Chondrocyte (in vitro differentiated cells): ENCODE measurements at places on chromosomes 6 and 20. TPM values are rescaled to one million over a fixed set of nuclear protein-coding genes. Genes with fewer than 3 reads are reported as not detected.

The PTK6 gene
- total RNA-seq: not detected in 3 replicates

DNA sequence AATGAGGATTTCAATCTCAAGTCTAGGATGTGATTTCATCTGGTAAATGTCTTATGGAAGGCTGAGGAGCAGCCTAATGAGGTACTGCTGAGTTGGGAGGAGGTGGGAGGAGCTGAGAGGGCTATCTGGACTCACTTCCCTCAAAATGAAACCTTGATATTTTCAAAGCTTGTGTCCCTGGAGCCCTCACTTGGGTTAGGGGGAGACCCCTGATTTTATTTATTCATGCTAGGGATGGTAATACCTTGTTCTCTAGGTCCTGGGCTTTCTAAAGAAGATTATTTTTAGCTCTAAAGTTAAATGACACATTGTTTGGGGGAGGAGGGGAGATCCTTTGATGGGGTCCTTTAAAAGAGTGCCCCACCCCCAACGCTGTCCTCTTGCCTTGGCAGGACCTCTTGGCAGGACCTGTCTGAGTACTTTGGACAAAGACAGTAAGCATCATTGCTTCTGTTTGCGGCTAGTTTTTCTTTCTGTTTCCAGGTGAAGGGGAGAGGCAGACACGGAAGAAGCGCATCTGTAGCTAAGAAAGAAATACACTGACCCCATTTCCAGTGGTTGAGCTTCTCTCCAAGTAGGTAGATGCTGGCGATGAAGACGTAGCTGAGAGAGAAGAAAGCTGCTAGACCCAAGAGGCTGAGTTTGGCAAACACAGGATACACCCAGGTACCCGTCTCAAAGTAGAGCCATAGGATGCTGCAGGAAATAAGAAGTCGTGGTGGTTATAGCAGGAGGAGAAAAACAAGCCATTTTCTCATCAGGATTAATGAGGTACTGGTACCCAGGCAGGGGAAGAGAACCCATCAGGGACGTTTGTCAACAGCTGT, 55.6 kb downstream of the ADTRP start:
- DNase-seq: no peak

The CDH4 gene
- 0.48 to 1.1 TPM (median 0.99 TPM) in 3 replicates for total RNA-seq

DNA sequence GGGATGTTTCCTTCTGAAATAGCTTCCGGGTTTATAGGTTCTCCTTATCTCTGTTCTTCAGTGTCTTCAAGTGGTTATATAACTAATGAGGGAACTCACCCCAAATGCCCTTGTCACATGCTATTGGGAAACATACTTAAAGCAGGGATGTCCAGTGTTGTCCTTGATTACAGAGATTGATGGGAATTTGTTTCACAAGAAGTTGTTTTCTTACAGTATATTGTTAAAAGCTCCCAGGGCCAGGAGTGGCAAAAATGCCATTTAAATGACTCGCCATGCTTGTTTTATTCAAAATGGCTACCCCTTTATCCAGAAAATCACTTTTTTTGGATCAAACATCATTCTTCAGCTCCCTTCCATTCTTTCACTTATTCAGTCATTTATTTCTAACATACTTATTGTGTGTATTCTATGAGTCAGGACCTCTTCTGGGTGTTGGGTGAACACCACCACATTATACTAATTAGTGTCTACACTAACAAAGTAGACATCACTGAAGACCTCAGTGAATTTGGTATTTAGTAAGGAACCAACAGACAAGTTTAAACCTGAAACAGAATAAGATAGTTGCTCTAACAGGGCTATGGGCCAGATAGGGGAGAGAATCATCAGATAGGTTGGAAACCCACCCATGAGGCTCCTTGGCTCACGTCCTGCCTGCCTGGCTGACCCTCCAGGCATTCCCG, 791.1 kb downstream of the MAFB start:
- no peak for DNase-seq

DNA sequence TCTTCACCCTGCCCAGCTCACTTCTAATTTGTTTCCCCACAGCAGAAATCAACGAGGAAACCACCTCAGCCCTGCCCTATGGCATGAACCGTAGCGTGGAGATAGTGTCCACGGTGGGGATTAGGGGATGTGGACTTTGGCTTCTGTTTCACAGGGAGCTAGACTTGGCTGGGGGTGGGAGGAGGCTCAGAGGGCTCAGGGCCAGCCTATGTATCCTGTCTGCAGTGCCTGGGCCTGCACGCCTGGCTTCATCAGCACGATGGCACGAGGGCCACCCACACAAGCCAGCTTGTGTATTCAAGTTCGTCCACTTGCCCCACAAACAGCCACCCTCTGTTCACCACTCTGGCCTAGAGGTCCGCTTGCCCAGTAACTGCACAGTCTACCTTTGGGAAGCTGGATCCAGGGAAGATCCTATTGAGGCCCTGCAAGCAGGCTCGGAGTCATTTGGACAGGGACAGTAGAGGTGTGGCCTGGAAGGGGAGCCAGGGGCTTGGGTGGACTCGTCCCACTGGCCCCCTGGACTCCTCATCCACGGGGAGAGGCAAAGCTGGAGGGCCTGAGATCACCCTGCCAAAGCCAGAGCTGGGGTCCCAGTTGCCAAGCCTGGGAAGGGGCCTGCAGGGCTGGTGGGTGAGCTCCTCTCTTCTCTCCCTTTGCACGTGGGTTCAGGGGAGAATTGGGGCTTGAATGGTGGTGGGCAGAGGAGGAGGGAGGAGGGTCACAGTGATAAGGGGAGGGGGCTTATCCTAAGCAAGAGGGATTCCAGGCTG, 38.0 kb upstream of the FAM83D start:
- DNase-seq: no peak

DNA sequence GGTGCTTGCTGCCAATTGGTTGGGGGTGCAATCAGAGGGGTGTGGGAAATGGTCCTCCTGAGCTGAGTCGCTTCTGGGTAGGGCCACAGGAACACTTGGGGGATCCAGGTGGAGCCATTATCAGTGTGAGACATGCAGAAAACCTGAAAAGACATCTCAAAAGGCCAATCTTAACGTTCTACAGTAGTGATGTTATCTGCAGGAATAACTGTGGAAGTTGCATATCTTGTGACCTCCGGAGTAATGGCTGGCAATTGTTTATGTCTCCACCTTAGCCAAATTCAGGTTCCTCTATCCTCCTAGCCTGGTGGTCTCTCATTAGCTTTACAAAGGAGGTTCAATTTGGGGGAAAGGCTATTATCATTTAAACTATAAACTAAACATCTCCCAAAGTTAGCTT, 114.8 kb upstream of the SNX9 start:
- no peak for DNase-seq

GRCh38 chr6:79684876-79685275, 53.7 kb downstream of the SH3BGRL2 start:
- no peak for DNase-seq

The EDN1 gene
- total RNA-seq: 10.6 to 17.6 TPM (median 16.9 TPM) in 3 replicates

GRCh38 chr6:35015996-35016395, 125.1 kb downstream of the TCP11 start:
- DNase-seq: no peak

GRCh38 chr6:48151142-48151541, 40.1 kb upstream of the PTCHD4 start:
- DNase-seq: no peak

DNA sequence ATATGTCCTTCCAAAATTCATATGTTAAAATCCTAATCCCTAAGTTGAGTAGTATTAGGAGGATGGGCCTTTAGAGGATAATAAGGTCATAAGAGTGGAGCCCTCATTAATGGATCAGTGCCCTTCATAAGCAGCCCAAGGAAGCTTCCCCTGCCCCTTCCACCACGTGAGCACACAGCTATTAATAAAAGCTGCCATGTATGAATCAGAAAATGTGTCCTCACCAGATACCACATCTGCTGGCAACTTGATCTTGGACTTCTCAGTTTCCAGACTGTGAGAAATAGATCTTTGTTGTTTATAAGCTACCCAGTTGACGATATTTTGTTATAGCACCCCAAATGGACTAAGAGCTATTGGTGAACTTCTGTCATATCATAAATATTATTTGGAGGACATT, 207.7 kb upstream of the HDDC2 start:
- DNase-seq: no peak

DNA sequence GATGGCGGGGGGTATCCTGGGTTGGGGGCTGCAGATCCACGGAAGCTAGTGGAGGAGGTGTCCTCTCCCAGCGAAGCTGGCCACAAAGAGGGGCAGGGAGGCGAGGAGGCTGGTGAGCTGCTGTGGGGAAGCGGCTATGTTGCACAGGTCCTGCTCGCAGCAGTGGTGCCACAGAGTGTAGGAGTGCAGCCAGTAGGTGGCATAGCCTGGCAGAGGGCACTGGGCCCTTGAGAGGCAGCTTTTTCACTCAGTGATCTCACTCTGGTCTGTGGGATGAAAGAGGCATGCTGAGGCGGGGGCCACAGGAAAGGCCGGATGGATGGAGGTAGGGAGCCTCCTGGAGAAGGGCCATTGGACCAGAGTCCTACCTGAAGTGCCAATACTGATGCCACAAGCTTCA, 2.9 kb upstream of the LY6G6D start:
- no peak for DNase-seq

- no peak for DNase-seq
Measured at GRCh38 chr6:89289710-89290109, 25.4 kb downstream of the GABRR2 start.

DNA sequence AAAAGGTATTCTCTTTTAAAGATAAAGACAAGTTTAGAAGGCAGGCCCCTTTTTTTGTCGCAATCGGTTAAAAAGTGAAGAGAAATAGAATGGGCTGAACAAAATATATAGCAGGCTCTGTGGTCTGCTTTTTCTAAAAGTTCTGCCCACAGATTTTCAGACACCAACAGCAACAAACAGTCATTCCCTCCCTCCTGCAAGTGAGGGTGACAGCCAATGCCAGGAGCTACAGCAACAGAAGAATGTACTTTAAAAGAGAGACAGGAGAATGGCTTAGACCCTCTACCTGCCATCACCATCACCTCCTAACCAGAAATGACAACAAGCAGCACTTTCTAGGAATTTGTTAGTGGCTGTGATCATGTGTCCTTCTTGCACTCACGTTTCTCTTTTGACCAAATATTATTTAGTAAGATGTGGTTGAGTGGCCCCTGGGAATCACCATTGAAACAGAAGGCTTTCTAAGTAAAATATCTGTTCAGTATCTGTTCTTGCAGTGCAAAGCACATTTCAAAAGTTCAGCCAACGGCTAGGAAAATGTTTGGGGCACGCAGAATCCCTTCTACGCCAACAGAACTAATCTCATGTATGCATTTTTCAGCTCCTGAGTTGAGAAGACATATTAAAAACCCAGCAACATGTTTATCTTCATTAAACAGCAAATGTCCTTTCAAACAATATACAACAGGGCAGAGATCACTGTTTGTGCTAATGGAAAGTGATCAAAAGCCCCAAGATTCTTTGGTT, 248.5 kb downstream of the ATXN1 start:
- no peak for DNase-seq

DNA sequence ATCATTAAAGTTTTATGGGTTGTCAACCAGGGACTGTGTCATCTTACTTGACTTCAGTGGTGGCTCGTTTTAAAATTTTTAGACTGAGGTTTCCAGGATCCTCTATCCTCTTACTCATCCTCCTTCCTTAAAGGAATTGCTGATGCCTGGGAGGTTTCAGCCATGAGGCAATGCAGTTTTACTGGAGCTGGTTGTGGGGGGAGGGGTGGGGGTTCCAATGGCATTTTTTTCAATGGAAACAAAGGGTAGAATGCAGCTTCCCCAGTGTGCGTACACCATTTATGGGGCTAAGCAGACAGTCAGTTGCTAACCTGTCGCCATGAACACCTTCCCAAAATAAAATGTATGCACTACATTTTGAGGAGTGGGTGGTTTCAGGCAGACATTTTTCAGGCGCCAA, 88.0 kb downstream of the METTL24 start:
- DNase-seq: no peak

- DNase-seq: no peak
Measured at GRCh38 chr20:56517211-56517610, 7.3 kb upstream of the FAM209A start.

The L3MBTL3 gene
- total RNA-seq: 10.0 to 16.7 TPM (median 15.4 TPM) in 3 replicates

- no peak for DNase-seq
Measured at GRCh38 chr20:4560667-4561066, 161.0 kb upstream of the PRND start.

The TFAP2A gene
- 0.74 to 26.6 TPM (median 1.4 TPM) in 3 replicates for total RNA-seq

- no peak for DNase-seq
Measured at GRCh38 chr6:18371656-18372055, 15.5 kb upstream of the RNF144B start.

- DNase-seq: no peak
Measured at GRCh38 chr6:52109171-52109571, 21.8 kb upstream of the PKHD1 start.

DNA sequence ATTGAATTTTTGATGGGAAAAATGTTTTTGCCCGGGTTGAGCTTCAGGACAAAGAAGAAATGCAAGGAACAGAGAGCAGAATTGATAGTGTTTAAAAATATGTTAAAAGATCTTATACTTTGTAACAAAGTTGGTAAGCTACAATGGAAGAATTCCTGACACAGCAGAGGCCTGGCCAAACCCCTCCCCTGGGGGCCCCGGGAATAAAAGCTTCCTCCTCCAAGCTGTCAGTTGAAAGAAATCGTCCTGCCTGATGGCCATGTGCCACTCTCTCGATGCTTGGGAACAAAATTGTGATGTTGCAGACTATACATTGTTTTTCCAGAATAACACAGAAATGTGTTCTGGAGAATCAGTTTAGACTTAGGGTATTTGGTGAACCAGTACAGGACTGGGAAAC, 14.2 kb upstream of the TOX2 start:
- no peak for DNase-seq

The SPDEF gene
- 0.10 TPM in 1 of 3 replicates, not detected in the others for total RNA-seq

DNA sequence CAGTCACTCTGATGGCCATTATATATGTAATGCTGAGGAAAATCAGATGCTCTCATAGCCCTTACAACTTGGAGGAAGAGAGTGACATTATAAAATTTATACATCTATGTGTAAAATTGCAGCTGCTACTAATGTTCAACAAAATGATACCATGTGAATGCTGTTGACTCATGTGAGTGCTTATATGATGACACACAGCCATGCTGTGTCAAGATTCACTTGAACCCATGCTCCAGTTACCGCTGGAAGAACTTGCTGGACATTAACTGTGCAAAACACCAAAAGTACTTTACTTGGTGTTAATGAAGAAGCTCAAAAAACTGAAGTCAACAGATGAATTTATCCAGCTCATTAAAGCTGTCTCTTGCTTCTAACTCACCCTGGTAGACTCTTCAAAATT, 318.9 kb upstream of the PLCB4 start:
- DNase-seq: no peak

DNA sequence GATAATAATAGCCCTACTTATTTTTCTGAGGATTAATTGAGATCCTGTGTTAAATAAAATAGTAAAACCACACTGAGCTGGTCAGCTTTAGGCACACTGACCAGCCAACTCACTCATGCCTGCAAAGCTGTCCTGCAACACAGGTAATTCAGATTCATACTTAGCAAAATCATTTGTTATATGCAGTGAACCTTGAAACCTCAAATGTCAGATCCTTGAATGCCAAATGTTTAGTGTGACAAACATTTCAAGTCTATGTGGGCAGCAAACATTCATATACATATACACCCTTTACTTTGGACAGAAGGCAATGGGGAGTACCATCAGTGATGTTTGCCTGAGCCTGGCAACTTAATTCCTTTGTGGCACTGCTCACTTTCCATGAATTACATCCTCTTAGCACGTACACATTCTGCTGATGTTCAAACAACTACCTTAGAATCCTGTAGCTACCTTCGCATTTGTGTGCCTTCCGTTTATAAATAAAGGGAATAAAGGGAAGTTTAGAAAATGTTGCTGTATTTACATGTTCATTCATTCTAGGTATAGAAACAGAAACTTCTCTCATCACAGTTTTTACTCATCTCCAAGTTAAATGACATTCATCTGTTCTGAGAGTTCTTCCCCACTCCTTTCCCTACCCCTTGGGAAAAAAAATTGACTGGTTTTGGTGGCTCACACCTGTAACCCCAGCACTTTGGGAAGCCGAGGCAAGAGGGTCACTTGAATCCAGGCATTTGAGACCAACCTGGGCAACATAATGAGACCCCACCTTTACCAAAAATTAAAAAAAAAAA, 140.8 kb downstream of the ZFAND3 start:
- DNase-seq: no peak
